M059J (cell line): ENCODE measurements at places on chromosomes 6 and 20. TPM values are rescaled to one million over a fixed set of nuclear protein-coding genes. Genes with fewer than 3 reads are reported as not detected.
A peak's percentile ranks its signal among the peaks of the same experiment; 100 is the strongest.

DNA sequence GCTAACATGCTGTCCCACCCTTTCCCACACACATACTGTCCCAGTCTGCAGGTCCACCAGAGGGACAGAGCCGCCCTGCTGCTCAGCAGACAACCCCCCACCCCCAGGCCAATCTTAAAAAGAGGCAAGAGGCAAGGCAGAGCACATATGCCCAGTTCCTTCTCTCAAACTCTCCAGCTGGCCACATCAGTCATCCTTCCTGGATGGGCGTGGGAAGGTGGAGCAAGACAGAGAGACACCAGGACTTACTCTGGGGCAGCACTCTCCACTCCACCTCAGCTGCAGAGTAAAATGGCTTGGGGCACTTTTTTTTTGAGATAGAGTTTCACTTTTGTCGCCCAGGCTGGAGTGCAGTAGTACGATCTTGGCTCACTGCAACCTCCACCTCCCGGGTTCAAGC lies 10.8 kb downstream of the MOCS3 start:
- DNase-seq: no peak

PPIL6 gene
- total RNA-seq: 2.1 and 9.6 TPM in 2 replicates

PCED1A gene
- 15.6 and 38.5 TPM in 2 replicates for total RNA-seq

PTGIS gene
- total RNA-seq: 0.02 and 0.07 TPM in 2 replicates

GRCh38 chr6:92111386-92111785 lies 1308.0 kb downstream of the EPHA7 start:
- DNase-seq: no peak

- no peak for DNase-seq
Observed at GRCh38 chr20:37418591-37419109, 72.7 kb downstream of the SRC start.

DNA sequence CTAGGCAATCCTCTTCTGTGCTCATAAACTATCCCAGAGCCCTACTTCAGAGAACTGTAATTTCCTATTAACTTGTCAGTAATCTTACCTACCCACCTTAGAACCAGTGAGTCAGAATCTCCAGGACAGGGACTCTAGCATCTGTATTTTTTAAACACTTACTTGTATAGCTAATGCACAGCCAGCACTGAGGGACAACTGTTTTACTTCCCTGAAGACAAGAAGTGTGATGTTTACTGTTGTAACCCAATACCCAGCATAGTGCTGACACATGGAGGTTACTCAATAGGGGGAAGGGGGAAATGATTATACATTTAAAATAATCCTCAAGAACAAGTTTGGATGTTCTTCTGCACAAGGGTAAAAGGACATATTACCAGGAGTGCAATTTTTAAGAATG lies 130.8 kb downstream of the BTBD9 start:
- peak; percentile 67 for DNase-seq

VSX1 gene
- total RNA-seq: 0.32 TPM in 1 of 2 replicates, not detected in the other

SAMD3 gene
- 2.8 and 4.2 TPM in 2 replicates for total RNA-seq

- DNase-seq: no peak
Observed at GRCh38 chr6:499617-500016, 108.1 kb downstream of the IRF4 start.

STX16 gene
- total RNA-seq: 8.4 and 24.6 TPM in 2 replicates

GRCh38 chr6:145850671-145851070 lies 36.1 kb upstream of the FBXO30 start:
- DNase-seq: no peak

- DNase-seq: peak; percentile 43
Observed at GRCh38 chr20:48098866-48099265, 313.6 kb upstream of the SULF2 start.

ADGRG6 gene
- total RNA-seq: 8.1 and 8.8 TPM in 2 replicates

GRCh38 chr20:16701296-16701695 lies 28.5 kb upstream of the SNRPB2 start:
- DNase-seq: peak; percentile 18

MOG gene
- not detected in 2 replicates for total RNA-seq

FOXF2 gene
- total RNA-seq: 2.7 and 4.1 TPM in 2 replicates

DNA sequence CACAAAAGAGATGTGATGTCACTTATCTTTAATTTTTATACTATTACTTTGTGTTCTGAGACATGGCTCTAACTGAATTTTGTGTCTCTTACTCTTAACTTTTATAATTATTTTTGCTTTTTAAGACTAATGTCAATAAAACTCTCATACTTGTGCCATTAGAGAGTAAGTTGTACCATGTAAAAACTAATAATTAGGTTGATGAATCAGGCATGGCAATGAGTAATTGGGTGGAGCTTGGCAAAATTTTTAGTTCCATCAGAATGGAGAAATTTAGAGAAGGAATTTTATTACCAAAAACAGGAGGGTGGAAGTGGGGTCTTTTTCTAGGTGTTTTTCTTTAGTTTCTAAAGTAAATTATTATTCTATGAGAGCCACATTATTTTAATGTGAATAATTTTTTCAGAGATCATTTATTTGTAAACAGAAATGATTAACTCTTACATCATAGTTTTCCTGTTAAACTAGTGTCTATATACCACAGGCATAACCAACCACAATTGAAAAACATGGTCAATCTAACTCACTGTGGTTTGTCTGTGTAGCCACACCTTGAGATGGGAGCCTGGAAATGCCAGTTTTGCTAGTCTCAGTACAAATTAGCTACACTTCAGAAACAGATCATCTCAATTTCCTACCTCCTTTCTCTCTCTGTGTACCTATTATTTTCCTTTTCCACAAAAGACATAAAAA lies 51.8 kb downstream of the ELOVL4 start:
- peak; percentile 8 for DNase-seq

- peak; percentile 72 for DNase-seq
Observed at GRCh38 chr6:130420911-130421310, 55.1 kb downstream of the TMEM200A start.

GRCh38 chr20:22371843-22372242 lies 212.5 kb downstream of the FOXA2 start:
- DNase-seq: no peak

DNA sequence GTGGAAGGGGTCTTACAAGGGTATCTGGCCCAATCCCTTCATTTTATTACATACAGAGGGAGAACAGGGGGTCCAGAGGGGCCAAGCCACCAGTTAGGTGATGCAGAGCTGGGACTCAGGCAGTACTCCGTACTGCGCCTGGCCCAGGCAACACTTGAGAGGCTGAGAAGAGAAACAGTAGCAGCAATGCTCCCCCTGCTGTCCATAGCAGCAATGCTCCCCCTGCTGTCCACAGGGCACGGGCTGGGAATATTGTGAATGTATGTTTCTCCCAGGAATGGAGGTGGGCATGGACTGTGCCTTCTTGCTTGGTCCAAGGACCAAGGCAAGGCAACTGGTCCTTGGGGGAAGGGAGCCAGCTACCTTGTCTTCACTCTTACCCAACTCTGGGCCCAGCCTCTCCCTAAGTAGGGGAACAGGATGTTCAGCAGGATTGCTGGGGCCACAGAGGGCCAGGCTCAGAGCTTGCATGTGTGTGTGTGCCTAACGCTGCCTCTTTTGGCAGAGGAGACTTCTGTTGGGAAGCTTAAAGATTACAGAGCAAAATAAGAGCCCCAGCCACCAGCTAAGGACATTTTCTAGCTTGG lies 14.8 kb upstream of the FAM83C start:
- peak; percentile 90 for DNase-seq

DNA sequence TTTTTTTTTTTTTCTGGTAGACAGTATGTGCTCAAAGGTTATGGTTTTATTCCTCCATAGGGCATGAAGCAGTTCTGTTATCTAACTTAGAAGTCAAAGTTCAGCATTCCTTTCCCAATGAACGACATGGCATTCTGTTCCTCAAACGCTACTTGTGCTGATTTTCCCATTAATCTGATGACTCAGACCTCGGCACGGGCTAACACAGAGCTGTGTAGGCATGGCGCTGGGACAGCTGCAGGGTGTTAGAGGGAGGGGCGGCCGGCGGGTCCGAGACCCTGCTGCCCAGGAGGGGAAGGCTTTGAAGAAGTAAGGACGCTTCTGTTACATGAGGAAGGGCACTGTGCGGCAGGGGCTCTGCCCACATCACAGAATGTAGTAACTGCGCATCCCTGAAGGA lies 93.6 kb upstream of the AGPAT4 start:
- peak; percentile 18 for DNase-seq

DNA sequence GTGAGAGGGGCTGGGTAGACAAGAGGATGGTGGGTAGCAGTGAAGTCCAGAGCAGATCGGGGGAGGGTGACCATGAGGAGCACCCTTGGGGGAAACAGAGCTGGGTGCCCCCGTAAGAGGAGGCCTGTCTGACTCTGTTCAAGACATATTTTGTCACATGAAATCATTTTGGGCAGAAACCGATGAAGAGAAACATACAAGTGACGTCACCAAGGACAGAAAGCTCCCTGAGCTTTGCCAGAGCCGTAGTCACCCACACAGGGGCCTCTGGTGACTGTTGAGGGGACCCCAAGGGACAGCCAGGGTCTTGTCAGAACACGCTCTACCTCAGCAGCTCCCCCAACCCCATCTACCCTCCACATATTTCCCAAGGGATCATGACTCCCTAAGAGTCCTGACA lies 39.2 kb downstream of the GPR6 start:
- DNase-seq: no peak

DNA sequence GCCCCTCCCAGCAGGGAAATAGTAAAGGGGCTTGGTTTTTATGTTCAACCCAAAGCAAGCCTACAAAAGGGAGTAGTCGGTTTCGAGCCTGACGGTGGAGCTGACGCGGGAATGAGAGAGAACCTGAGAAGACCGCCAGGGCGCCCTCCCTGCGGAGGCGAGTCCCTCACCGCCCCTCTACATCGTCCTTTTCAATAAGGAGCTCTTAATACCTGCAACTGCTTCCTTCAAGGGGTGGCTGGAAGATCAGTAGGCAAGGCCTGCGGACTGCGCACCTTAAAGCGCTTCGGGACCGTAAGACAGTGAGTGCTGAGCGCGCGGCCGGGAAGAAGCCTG lies 709 bp upstream of the ZNF76 start:
- no peak for DNase-seq

GRCh38 chr6:26335631-26336323 lies 29.2 kb upstream of the BTN3A2 start:
- DNase-seq: peak; percentile 25

OTOR gene
- total RNA-seq: not detected in 2 replicates

- no peak for DNase-seq
Observed at GRCh38 chr20:7760247-7761031, 179.8 kb downstream of the HAO1 start.
